ENCODE measurements at places on chromosomes 6 and 20.

- no peak for DNase-seq
Measured at GRCh38 chr6:14889611-14890593, 356.0 kb upstream of the JARID2 start.

GRCh38 chr20:6108330-6108729 lies 14.5 kb downstream of the FERMT1 start:
- DNase-seq: no peak

GRCh38 chr20:10596710-10597121 lies 77.1 kb downstream of the JAG1 start:
- DNase-seq: no peak

DNA sequence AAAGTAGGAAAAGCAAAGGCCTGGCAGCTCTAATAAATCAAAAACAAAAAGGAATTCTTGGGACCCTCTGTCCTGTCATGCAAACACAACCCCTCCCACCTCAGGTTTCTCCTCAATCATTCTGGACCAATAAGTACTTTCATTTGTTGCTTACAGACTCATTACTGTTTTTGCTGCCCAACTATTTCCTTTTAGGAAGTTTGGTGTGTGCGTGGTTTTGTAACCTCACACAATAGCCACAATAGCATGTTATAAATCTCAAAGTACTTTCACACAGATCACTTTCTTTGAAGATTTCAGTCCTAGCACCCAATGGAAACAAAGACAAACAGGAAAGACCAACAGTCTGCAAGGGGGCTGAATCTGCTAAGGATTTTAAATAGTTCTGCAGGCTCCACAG lies 4.5 kb downstream of the MRPL14 start:
- DNase-seq: no peak

GRCh38 chr6:69438113-69438512 lies 358.7 kb downstream of the LMBRD1 start:
- DNase-seq: no peak

DNA sequence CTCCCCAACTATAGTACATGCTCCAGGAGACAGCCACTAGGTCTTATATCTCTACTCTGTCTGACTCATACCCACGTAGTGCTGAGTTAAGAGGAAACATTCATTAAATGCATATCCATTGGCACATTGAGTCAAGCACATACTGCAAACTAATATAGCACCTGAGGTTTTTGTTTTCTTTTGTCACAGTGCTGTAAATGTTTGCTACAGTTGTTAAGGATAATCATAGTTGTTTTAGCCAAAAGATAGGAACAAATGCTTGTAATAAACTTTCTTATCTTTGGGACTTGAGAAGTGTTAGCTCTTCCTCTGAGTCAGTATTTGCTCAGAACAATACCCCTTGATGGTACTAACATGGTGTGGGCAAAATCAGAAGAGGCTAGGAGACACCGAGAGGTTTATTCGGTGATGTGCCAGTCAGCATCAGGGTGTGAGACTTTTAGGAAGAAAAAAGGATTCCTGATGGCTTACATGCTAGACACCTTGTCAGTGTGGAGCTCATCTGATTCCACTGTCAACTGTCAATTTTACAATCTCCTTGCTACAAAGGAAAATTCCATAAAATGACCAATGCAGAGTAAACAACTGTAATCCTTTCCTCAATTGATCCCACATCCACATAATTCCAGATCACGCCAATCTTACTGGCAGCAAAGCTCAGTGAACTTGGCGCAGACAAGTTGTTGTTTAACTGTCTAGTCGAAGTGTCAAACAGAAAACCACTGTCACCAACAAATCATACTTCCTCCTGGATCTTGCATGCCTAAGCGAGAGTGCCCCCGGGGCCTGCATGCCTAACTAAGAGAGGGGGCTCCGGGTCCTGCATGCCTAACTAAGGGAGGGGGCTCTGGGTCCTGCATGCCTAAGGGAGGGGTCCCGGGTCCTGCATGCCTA lies 36.1 kb downstream of the ELOVL2 start:
- no peak for DNase-seq
